Activated naive CD4-positive, alpha-beta T cell treated with anti-CD3 and anti-CD28 coated beads, Interleukin-2, amount 10 ng/mL, durations not matched to agents 7 days and 5 days (primary cell): ENCODE measurements at places on chromosomes 2 and 18.
A peak's percentile ranks its signal among the peaks of the same experiment; 100 is the strongest.

DNA sequence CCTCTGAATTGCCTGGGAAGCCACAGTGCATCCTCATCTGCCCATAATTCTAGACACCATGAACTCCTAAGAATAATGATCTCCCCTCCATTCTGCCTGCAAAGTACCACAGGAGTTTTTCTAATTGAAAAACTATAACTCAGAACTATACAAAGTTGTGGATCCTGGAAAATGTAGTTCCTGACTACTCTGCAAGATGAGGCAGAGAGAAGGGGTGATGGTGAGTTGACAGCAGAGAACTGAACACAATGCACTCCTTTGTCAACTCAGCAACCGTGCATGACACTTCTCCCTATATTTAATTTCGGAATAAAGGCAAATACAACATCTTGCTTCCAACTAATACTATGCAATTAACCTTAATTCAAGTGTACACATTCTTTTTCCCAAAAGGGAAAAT lies 471.1 kb upstream of the FAM98A start:
- DNase-seq, result no peak

- no peak for DNase-seq
Observed at GRCh38 chr18:57426187-57426586, 9.0 kb upstream of the ONECUT2 start.

DNA sequence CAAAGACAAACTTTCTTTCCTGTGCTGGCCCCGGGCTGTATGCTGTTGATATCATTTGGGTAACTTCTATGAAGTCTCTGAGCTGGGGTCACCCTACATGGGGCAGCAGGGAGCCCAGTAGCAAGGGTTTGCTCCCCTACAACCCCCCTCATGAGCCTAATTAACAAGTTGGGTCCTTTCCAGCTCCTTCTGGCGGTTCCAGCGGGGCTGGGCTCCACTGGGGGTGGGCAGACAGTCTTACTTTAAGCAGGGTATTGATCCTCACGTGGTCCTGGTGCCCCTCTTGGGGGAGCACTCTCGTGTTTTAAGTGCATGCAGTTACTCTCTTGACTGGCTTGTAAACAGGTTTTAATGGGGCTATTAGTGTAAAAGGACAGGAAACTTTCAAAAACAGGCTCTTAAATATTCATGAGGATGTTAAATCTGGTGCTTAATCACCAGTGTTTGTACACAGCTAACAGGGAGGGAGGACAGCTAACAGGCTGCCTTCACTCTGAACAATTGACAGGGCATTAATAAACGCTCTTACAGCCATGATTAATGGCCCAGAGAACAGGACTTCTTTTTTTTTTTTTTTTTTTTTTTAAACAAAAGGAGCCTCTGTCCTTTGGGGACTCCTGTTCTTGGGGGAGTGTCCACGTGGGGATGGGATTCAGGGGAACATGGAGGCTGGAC lies 36.6 kb upstream of the SKOR2 start:
- no peak for DNase-seq

DNA sequence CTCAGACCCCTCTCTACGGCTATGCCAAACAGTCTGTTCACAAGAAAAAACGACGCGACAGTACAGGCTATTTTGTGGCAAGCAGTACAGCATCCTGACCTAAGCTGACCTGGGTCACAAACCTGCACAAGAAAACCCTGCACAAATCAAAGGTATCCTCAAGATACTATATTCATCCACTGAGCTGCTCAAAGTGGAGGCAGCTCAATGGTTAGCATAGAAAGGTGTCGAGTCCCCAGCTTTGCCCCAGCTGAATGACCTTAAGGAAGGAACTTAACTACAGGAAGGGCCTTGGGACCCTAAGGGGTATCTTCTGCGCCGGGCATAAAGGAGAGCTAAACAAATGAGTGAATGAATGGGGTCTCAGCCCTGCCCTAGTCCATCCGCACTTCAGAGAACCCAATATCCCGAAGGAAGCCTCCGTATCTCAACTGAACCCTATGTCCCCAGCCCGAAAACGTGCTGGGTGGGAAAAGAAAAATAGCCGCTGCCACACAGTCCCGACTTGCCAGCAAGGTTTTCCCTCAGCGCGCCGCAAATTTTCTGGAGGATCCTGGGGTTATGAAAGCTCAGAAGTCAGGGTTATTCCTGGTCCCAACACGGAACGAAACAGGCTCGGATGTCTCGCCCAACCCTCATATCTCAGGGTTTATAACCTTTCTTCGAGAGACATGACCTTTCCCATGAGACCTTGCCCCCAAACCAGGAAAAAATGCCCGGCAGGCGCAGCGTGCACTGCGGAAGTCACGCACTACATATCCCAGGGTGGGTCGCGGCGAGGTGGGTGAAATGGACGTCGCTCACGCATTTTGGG lies at the start of gene FASTKD1:
TSS of gene FASTKD1 (minus strand) at position 706 of the 814 bp plus-strand sequence. CDS start 1,836 bp downstream, outside the sequence.
- peak; percentile 92 for DNase-seq

DNA sequence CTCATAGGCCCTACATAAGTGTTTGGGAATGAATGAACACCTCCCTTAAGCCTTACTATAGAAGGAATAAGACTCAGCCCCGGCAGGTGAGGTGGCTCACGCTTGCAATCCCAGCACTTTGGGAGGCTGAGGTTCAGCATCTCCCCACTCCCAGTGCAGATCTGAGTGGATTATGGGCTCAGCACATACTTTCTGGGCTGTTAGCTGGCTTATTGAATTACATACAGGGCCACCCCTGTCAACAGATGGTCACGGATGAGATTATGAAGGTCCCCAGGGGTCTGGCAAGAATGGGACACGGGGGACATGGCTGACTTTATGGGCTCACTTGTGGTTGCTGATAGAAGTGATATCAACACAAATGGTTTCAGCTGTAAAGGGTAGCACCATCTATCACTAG lies 322.3 kb downstream of the TSN start:
- DNase-seq, result no peak
